ENCODE measurements at places on chromosomes 3 and 15. TPM values are rescaled to one million over a fixed set of nuclear protein-coding genes. Genes with fewer than 3 reads are reported as not detected.
A peak's percentile ranks its signal among the peaks of the same experiment; 100 is the strongest.

GRCh38 chr3:176566757-176567156 lies 630.5 kb downstream of the TBL1XR1 start:
- DNase-seq, result no peak

DNA sequence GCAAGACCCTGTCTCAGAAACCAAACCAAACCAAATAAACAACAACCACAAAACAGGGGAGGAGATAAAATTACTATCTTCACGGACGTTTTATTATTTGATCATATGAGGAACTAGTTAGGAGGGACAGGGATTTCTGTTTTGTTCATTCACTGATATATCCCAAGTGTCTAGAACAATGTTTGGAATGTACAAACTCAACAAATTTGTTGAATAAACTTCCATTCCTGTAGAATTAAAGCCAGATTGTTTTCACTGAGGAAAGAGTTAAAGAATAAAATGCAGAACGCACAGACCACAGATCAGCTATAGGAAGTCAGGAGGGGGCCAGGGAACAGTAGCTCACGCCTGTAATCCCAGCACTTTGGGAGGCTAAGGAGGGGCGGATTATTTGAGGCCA lies 6.5 kb upstream of the STRC start:
- no peak for DNase-seq

- no peak for DNase-seq
Measured at GRCh38 chr3:37667335-37667734, 194.3 kb upstream of the CTDSPL start.

GRCh38 chr3:140552403-140552802 lies 125.5 kb upstream of the TRIM42 start:
- DNase-seq, result no peak

DNA sequence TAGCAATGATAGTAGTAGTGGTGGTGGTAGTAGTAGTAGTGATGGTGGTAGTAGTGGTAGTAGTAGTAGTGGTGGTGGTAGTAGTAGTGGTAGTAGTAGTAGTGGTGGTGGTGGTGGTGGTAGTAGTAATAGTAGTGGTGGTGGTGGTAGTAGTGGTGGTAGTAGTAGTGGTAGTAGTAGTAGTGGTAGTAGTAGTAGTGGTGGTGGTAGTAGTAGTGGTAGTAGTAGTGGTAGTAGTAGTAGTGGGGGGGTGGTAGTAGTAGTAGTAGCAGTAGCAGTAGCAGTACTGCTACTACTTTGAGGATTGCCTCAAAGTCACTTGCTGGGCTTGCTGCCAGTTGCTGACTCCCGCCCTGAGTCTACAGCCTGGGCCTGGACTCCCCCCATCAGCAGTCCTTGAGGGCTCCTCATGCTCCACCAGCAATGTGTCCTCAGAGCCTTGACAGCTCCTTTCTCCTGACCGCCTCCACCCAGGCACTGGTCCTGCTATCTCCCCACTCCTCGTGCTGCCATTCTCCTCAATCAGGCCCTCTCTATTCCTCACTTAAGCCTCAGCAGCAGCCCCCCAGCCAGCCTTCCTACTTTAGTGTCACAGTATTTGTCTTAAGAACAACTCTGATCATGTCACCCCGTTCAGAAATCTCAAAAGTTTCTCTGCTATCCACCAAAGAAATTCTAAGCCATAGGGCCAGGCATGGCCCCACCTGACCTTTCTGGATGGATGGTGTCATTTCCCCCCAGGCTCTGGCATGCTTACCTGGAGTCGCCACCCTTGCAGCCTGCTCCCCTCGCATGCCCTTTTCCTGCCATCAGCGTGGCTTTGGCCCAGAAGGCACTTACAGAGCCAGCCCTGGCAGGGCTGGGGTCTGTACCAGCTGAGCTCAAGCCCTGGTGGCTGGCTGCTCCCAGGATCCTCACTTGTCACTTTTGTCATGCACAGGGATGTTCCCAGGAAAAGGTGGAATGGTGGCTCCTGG lies 45.6 kb downstream of the DLEC1 start:
- DNase-seq, result peak; percentile 66

DNA sequence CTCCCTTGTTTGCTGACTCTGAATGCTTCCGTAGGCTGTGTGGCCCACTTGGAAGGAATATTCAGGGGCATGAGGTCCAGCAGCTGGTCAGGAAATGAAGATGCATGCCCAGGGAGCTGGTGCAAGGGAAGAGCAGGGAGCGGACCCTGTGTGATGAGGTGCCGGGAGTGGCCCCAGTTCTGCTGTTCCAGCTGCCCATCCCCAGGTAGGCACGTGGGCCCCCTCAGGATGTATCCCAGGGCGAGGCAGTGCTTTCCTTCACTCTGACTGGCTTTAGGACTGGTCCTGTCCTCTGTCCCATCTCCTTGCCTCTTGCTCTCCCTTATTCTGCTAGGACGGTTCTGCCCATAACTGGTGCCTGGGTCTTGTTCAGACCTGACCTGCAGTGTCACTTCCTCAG lies 1.1 kb upstream of the FAM3D start:
- DNase-seq, result no peak

DNA sequence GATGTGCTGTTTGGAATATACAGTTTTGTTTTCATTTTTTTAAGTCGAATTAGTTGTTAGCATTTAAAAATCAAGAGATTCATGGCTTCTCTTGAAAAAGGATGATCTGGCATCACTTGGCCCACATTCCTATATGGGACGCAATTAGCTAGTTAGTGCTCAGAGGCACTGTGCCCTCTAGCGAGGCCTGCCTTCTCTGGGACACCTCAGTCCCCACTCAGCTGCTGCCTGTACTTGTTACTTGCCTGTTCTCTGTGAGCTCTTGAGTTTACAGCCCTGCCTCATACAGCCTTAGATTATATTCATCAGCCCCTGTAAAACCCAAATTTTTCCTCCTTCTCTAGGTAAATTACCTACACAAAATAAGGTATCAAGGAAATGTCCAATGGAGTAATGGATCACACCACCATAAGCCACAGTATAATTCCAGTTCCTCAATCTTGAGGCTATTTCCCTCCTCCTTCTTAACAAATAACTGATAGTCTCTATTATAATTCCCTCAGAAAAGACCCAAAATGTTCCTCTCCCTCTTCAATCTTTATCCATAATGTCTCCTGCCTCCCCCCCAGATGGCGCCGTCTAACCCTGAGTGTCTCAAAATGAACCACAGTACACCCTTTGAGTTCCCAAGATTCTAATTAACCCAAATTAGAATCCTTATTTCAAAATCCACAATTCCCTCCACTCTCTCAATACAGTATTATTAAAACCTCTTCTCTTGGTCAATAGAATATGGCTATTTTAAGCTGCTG lies 2.7 kb downstream of the ZMAT3 start:
- DNase-seq, result no peak

- DNase-seq, result no peak
Measured at GRCh38 chr3:16770021-16770420, 114.7 kb upstream of the PLCL2 start.

DNA sequence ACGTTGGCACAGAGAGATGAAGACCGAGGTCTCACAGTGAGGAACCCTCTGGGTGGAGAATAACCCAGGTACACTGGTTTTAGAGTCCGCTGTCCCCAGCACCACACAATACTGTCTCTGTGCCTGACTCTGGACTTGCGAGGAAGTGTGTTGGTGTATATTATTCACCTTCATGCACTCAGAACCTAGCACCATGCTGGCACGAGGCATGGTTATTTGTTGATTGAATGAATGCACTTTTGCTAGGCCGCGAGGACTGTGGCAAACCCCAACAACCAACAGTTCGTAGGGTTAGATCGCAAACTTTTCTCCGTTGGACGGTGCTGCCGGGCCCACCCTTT lies 484 bp upstream of the C3orf52 start:
- DNase-seq, result no peak

DNA sequence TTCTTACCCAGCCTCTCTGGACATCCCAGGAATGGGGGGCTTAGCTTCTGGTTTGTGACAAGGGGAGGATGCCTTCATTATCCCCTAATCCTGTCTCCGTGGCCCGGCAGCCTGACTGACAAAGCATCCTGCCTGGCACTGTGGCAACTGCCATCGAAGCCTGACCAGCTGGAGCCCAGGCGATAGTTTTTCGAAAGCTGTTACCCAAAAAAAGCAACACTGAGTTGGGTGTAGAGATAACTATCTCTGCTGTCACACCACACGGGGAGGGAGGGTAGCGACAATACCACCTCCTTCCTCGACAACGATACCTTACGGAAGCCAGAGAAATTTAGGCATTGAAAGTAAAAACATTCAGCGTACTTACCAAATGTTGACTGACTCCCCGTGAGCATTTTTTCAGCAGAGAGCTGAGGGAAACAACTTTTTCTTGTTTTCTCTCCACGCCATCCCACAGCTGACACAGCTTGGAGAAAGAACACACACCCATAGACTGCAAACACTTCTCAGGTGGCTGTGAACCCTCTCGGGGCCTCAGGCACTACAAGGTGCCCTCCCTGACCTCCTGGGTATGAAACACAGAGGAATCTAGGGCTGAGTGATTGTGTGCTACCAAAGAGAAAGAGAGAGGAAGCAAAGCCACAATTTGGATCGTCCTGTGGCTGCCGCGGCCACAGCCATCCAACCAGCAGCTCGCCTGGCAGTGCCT lies 361.9 kb upstream of the ICE2 start:
- peak; percentile 83 for DNase-seq

DNA sequence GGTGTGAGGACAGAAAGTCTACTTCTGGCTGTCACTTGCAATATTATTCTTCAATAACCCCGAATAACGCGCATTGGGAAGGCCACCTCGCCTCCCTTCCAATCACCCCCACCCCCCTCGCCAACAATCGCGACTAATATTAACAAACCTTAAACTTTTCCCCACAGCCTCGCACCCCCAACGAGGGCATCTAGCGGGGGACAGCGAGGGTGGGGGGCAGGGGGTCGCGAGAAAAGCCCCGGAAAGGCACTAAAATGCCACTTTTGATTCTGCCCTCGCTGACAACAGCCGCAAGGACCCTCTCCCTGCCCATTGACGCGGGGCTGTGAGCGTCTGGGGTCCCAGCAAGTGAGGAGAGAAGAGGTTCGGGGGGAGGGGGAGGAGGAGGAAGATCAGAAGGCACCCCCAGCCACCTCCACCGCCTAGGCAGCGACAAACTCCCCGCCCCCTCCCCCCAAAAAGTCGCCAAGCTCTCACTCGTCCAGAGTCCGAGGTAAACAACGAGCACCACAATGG lies 868 bp downstream of the SATB1 start:
- no peak for DNase-seq

SHISA5 gene
- 218 TPM for total RNA-seq

PIGZ gene
- total RNA-seq, result 2.2 TPM

DNAH12 gene
- 0.11 TPM for total RNA-seq

TEX55 gene
- total RNA-seq, result not detected

ERC2 gene
- not detected for total RNA-seq

GJD2 gene
- not detected for total RNA-seq

BTLA gene
- total RNA-seq, result 4.0 TPM

CTXN2 gene
- not detected for total RNA-seq

Data from natural killer cell (primary cell).